ENCODE measurements at places on chromosomes 1 and 21.

GRCh38 chr1:3169665-3170356 is 100.8 kb downstream of the PRDM16 start:
- H3K4me3 ChIP-seq = no peak overlapping the region
- H3K27ac ChIP-seq = no peak overlapping the region
- peaks cover 4% of the 10 kb centered on the region for H3K27me3 ChIP-seq
- H3K4me1 ChIP-seq = no peaks in the 10 kb centered on the region

- no peak overlapping the region for H3K4me3 ChIP-seq
- H3K4me1 ChIP-seq = peaks cover 19% of the 10 kb centered on the region
Observed at GRCh38 chr21:42532466-42533181, 19.0 kb downstream of the SLC37A1 start.

DNA sequence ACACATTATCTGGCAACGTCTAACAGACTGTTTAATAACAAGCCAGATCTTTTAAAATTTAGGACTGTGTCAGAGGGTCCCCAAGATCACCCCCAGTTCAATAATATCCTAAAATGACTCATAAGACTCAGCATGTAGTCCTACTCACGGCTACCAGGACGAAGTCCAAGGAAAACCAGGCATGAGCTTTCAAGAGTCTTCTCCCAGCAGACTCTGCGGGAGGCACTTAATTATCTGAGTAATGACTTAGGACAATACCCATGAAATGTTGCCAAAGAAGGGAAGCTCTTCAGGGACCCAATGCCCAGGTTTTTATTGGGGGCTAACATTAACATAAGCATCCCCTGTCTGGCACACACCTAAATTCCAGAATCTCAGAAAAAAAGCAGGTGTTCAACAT is 7.0 kb downstream of the HFM1 start:
- H3K27me3 ChIP-seq = peaks cover 37% of the 10 kb centered on the region
- H3K27ac ChIP-seq = no peak overlapping the region
- no peaks in the 10 kb centered on the region for H3K4me1 ChIP-seq
- no peaks in the 10 kb centered on the region for H3K36me3 ChIP-seq

GRCh38 chr1:21278860-21279845 is 11.1 kb downstream of the ECE1 start:
- H3K27me3 ChIP-seq = no peaks in the 10 kb centered on the region
- H3K4me3 ChIP-seq = peak overlapping the region; percentile 61
- DNase-seq = no peak
- peaks cover 35% of the 10 kb centered on the region for H3K4me1 ChIP-seq
- peaks cover 49% of the 10 kb centered on the region for H3K36me3 ChIP-seq

- H3K36me3 ChIP-seq = no peaks in the 10 kb centered on the region
- no peak overlapping the region for H3K4me3 ChIP-seq
- DNase-seq = no peak
Observed at GRCh38 chr1:192914092-192914491, 105.3 kb downstream of the RGS2 start.

- H3K4me1 ChIP-seq = no peaks in the 10 kb centered on the region
- no peak overlapping the region for H3K4me3 ChIP-seq
- no peak for DNase-seq
- H3K36me3 ChIP-seq = no peaks in the 10 kb centered on the region
Observed at GRCh38 chr1:212916481-212917133, 33.7 kb upstream of the VASH2 start.

- H3K4me1 ChIP-seq = peaks cover 19% of the 10 kb centered on the region
- peaks cover 3% of the 10 kb centered on the region for H3K36me3 ChIP-seq
- no peak overlapping the region for H3K27ac ChIP-seq
- no peak for DNase-seq
- H3K4me3 ChIP-seq = no peak overlapping the region
- H3K27me3 ChIP-seq = no peaks in the 10 kb centered on the region
Observed at GRCh38 chr1:14970799-14971141, 182.8 kb upstream of the TMEM51 start.

DNA sequence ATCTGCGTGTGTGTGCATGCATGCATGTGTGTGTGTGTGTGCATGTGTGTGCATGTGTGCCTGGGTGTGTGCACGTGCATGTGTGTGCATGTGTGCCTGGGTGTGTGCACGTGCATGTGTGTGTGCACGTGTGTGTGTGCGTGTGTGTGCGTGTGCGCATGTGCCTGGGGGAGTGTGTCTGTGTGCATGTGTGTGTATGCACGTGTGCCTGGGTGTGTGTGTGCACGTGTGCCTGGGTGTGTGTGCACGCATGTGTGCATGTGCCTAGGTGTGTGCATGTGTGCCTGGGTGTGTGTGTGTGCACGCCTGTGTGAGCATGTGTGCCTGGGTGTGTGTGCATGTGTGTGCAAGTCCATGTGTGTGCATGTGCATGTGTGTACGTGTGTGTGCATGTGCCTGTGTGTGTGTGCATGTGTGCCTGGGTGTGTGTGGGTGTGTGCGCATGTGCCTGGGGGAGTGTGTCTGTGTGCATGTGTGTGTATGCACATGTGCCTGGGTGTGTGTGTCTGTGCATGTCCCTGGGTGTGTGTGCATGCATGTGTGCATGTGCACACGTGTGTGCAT is 29.3 kb upstream of the COL6A2 start:
- H3K27ac ChIP-seq = no peak overlapping the region
- no peak overlapping the region for H3K4me3 ChIP-seq
- H3K4me1 ChIP-seq = peaks cover 4% of the 10 kb centered on the region
- peaks cover 7% of the 10 kb centered on the region for H3K27me3 ChIP-seq
- H3K36me3 ChIP-seq = no peaks in the 10 kb centered on the region

All from activated T-helper 2 cell treated with anti-CD3 and anti-CD28 coated beads, Interferon-gamma antibody, Interleukin-2, Interleukin-4, amounts not matched to agents 10 μg/mL and 5 μg/mL and 100 μg/mL, durations not matched to agents 14 hours and 24 hours and 36 hours (primary cell).